A549 treated with AZD2906 at 1 μM for 4 hours (cell line): ENCODE measurements at places on chromosomes 16 and 17. TPM values are rescaled to one million over a fixed set of nuclear protein-coding genes. Genes with fewer than 3 reads are reported as not detected.

C1QTNF8 gene
- 0.05 to 0.08 TPM in 2 of 5 replicates, not detected in the others for total RNA-seq

TMEM88 gene
- total RNA-seq = 0.20 to 0.89 TPM (median 0.71 TPM) in 5 replicates

BAIAP3 gene
- 0.69 to 1.4 TPM (median 0.95 TPM) in 5 replicates for total RNA-seq

APPBP2 gene
- total RNA-seq = 12.4 to 17.9 TPM (median 16.5 TPM) in 5 replicates

MAFG gene
- total RNA-seq = 23.3 to 32.3 TPM (median 28.5 TPM) in 5 replicates

CDR2L gene
- 72.0 to 93.7 TPM (median 89.5 TPM) in 5 replicates for total RNA-seq

TMC5 gene
- total RNA-seq = 4.2 to 6.8 TPM (median 4.5 TPM) in 5 replicates

CORO6 gene
- 4.5 to 6.9 TPM (median 6.1 TPM) in 5 replicates for total RNA-seq

ARL17B gene
- 5.5 to 6.5 TPM (median 6.1 TPM) in 5 replicates for total RNA-seq

RGS11 gene
- 2.9 to 4.9 TPM (median 4.4 TPM) in 5 replicates for total RNA-seq

SEC14L5 gene
- 0.01 to 0.03 TPM (median 0.03 TPM) in 5 replicates for total RNA-seq

TBC1D28 gene
- not detected in 5 replicates for total RNA-seq
